Stimulated activated CD8-positive, alpha-beta memory T cell treated with anti-CD3 and anti-CD28 coated beads, Interleukin-15, amount 100 ng/mL, for 4 hours (primary cell): ENCODE measurements at places on chromosomes 1 and 21.
A peak's percentile ranks its signal among the peaks of the same experiment; 100 is the strongest.

DNA sequence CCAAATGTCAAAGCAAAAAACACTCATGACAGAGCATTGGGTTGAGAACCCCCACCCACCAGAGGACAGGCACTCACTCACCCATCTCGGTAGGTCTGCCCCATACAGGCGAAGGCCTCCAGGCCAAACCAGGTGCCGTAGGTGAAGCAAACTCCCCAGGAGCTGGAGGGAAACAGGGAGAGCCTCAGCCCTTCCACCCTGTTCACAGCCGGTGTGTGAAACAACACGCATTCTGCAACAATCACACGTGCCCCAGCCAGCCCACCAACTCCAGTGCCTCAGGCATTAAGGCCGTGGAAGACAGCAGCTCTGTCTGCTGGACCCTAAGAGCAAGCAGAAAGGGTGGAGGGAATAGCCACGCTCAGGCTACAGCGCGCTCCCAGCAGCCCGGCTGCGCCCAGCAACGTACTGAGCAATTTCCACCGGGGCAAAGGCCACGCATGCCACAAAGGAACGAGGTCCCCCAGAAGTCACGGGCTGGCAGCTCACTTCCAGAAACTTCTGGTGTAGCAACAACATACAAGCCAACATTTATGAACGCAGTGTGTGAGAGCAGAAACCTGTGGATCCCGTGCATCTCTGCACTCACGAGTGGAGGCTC, 11.4 kb upstream of the SPATC1L start:
- no peak for DNase-seq

- DNase-seq, result no peak
Observed at GRCh38 chr1:13888351-13888986, 188.5 kb downstream of the PRDM2 start.

GRCh38 chr21:44640761-44641160, 3.6 kb downstream of the KRTAP10-10 start:
- DNase-seq, result no peak

- DNase-seq, result no peak
Observed at GRCh38 chr1:89725011-89725370, 92.1 kb downstream of the LRRC8C start.

GRCh38 chr21:29857150-29857549, 82.6 kb downstream of the GRIK1 start:
- DNase-seq, result no peak

DNA sequence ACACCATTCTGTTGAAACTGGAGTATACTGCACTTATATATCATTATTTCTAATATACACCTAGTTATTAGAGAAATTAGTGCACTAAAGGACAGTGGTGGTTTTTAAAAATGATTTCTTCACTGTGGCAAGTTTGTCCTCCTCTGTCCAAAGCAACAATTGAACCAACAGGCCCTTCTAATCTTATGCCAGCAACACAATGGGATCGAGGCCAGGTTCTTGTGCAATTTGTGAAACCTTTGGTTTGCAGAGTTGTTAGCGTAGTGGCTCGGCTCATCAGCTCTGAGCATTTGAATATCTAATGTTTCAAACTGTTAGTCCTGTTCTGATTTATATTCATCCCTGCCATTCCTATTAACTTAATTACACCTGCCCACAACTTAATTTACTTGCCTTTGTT, 9.9 kb upstream of the LRRC39 start:
- no peak for DNase-seq

- DNase-seq, result no peak
Observed at GRCh38 chr1:244301595-244302130, 150.0 kb downstream of the ADSS2 start.

DNA sequence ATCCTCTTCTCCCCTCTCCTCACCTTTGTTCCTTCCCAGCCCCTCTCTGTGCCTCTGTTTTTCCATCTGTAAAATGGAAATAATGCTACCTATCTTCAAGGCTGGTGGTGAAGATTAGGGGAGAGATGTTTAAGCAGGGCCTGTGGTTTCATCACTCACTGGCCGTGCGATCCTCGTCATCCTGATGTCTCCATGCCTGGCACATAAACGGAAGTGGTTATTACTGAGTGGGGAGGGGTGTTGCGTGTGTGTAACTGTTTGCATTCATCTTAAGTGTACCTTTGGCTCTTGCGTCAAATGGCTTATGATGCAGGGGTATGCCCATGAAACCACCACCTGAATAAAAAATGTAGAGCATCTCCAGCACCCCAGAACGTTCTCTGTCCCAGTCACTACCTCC, 17.2 kb upstream of the C1QA start:
- DNase-seq, result no peak

DNA sequence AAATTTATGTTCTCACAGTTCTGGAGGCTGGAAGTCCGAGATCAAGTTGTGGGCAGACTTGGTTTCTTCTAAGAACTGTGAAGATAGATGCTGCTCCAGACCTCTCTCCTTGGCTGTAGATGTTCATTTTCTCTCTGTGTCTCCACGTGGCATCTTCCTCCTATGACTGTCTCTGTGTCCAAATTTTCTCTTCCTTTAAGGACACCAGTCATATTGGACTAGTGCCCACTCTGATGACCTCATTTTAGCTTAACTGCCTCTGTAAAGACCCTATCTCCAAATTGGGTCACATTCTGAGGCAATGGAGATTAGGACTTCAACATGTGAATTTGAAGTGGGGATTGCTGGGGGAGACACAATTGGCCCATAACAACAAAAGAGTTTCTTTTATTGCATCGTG, 125.3 kb upstream of the ETS2 start:
- DNase-seq, result no peak

DNA sequence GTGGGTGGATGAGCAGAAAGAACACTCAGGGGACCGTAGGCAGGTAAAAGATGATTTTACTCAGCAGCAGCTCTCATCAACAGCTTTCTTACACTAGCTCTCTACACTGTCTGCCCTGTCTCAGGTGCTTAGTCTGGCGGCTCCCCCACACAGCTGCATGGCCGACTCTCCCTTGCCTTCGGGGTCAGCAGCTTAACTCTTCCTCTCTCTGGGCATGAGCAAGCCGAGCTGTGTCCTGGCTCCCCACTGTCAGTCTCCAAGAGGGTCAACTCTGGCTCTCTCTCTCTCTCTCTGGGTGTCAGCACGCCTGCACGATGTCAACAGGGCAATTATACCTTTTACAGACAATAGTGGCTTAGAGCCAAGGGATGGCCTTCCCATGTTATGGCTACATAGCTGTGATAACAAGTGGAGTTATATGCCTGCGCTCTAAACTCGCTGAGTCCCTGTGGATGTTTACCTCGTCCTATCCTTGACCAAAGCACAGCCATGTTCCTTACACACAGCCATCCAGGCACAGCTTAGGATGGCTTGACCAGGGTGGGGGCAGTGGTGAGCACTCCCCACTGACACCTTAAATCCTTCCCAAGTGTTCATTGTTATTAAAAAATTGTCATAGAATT, 3.1 kb upstream of the BCL10 start:
- DNase-seq, result no peak

DNA sequence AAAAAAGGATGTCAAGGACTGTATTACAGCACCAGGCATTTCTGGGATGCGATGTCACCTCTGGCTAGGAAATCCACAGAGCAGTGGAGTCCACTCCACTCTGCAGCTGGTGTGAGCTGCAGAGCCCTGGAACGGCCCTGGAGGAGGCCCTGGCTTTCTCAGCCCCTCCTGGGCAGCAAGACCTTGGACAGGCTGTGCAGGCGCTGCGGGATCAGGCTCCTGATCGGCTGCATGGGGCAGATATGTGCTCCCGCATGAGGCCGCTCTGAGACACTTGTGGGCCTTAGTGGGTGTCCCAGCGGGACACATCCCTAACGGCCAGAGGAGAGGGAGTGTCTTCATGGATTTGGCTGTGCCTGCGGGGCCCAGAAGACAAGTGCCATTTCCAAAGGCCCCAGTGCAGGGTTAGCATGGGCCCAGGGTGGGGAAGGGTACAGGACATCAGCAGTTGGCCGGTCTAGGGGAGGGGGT, 6.2 kb downstream of the DNMT3L start:
- no peak for DNase-seq

- no peak for DNase-seq
Observed at GRCh38 chr21:38037416-38037815, 121.2 kb upstream of the KCNJ6 start.

GRCh38 chr21:28590676-28591075, 402.0 kb downstream of the LTN1 start:
- no peak for DNase-seq

GRCh38 chr21:36072453-36073162, 2.8 kb downstream of the CBR1 start:
- no peak for DNase-seq

DNA sequence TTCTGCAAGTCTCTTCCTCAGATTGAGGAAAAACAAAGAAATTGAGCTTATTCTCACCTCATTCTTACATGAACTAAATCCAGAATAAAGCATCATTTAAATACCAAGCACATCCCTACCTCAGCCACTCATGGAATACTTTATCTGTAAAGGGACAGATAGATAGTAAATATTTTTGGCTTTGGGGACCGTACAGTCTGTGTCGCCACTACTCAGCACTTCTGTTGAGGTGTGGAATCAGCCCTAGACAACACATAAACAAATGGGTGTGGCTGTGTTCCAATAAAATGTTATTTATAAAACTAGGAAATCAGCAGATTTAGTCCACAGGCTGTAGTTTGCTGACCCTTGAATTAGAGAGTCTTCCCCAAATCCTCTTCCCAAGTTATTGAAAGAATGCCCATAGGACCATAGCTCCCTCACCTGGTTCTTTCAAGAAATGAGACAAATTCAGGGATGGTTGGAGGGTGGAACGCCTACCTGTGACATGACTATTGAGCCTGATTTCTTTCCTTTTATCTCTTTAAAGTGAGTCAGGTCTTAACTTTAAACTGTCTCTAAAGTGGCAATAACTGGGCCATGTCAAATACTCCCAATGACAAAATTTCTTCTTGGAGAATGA, 878.5 kb downstream of the USP25 start:
- no peak for DNase-seq

GRCh38 chr21:26421724-26422123, 151.4 kb downstream of the CYYR1 start:
- DNase-seq, result no peak

DNA sequence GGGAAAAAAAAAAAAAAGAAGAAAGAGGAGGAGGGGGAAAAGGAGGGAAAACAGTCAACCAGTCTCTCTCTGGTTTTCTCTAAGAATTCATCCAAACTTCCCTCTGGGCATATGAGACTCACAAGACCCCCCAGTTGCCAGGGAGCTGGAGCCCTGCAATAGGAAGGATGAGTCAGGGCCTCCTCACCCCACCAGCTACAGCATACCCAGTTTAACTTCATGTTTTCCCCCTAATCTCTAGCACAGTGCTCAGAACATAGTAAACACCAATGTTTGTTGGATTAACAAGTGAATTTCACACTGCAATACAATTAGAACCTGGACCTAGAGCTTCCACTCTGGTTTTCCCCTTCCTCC, 7.8 kb downstream of the F11R start:
- no peak for DNase-seq

- DNase-seq, result peak; percentile 23
Observed at GRCh38 chr1:67683766-67684525, 1.1 kb upstream of the GADD45A start.

DNA sequence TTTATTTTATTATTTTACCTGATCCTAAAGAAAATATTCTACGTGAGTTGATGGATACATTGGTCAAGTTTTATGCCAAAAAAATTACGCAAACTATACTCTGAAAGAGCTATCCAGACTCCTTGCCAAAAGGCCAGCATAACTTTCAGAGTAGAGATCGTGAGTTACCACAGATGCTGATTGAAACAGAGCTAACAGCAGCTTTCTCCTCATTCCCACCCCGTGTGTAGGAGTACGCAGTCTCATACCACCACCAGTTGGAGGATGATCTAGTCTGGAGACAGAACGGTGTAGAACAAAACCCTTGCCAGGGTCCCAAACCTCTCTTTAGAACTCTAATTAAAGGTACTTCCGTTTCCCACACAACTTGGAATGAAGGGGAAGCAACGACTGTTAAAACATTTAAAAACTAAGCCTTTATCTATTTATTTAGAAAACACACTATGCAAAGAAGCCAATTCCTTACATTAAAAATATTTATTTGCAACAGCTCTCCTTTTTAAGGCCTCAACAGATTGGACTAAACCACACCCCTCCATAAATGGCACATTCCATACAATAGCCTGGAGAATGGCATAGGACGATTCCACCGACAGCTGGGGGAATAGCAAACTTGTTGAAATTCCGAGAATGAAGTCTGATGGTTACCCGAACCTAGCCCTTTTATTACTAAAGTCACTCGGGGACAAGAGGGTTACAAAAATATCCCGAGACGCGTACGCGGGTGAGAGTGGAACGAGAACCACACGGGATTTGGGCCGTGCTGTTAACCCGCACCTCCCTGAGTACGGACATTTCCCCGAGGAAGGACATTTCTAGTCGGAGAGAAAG, 1.4 kb downstream of the NUCKS1 start:
- no peak for DNase-seq

- no peak for DNase-seq
Observed at GRCh38 chr1:119372503-119373086, 4.0 kb downstream of the HAO2 start.

DNA sequence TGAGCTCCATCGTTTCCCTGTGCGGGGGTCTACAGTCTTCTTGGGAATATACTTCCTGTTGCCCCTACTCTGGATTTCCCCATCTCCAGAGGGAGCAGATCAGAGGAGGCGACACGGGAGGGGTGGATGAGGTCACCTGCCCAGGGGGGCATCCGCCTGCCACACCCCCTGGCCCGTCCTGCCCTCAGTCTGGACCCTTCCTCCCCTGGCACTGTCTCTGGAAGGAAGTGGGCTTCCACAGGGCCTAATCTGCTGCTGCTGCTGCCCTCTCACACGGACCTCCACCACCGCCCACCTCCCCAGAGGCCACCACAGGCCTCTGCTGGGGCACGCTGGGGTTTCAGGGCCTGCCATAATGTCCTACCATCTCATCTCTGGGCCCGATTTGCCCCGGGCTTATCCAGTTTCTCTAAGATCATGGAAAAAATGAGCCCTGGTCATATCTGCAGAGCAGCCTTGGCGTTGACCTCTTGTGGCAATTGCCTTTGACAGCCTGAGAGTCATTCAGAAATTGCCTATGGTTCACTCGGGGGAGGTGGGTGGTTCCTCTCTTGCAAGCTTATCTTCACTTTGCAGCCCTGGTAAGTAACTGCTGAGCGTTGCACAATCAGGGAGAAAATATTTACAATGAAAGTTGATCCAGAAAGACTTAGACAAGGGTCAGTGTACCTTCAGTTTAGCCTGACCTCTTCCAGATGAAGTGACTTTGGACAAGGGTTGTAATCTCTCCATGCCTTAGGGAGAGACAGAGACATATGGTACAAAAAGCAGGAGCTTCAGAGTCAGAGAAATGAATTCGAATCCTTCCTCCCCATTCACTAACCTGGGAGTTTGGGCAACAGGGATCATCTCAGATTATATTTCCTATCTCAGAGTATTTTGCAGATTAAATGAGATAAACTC, 252.4 kb downstream of the TOMM20 start:
- DNase-seq, result no peak

GRCh38 chr1:164605254-164606091, 46.5 kb downstream of the PBX1 start:
- no peak for DNase-seq

DNA sequence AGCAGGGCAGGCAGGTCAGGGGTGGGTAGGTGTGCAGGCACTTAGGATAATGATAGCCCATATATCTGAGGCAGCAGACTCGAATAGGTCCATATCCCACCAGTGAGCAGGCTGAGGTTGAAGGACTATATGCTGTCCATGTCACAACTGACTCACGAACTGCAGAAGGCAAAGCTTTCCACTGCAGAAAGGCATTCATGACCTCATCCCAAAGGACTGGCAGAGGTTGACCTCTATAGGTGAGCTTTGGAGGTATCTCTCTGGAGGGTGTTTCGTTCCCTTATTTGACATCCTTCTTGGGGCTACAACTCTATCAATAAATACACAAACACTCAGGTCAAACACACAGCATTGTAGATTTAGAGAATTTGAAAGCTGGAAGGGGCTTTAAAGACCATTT, 42.8 kb upstream of the MARK1 start:
- no peak for DNase-seq
